ENCODE measurements at places on chromosomes 5 and 9.
A peak's percentile ranks its signal among the peaks of the same experiment; 100 is the strongest.

DNA sequence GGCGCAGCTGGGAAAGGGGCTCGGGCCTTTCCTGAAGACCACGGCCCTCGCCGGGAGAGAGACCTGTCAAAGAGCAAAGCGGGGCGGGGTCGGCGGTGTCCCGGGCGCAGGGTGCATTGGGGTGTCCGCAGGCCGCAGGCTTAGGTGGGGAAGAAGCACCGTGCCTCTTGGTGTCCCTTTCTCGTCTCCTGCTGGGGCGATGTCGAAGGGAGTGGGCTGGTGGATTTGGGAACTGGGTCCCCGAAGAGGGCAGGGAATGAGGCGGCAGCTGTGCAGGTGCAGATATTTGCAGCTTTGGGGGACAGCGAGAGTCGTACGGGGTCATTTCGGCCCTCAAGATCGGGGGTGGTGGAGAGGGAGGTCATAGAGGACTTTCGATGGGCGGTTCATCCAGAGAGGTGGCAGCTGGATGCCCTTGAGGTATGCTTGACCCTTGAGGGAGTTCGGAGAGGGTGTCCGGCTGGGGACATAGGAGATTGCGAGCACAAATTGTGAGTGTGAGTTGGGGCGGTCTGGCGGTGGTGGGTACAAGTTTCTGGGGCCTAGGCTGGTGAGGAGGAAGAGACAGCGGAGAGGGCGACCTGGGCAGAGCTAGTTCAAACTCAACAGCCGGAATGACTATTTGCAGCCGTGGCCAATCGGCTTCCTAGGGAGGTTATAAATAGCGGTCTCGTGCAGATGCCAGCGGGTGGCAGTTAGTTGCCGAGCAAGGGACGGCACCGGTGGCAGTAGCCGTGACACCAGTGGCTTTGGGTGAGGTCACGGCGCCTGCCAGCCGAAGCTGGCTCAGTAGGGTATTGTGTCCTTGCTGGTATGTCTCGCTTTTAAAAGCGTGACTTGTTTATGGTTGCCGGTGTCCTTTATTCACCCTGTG, 601 bp downstream of the NNT start:
- DNase-seq = peak; percentile 52

DNA sequence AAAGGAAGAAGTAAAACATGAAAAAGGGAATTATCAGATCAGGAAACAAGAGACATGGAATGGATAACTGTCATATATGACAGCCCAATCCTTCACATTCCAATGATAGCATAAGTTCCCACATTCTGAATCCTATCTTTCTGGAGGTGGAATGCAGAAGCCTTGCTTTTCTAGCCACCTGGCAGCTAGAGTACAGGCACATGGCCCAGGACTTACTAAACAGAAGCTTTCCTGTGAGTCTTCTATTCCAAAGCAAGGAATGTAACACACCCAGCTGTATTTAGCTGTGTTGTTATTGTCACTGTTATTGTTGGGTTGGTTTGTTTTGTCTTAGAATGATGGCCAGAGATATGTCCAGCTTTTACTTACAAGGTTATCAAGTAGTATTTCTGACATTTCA, 780.5 kb upstream of the ZNF608 start:
- DNase-seq = no peak

DNA sequence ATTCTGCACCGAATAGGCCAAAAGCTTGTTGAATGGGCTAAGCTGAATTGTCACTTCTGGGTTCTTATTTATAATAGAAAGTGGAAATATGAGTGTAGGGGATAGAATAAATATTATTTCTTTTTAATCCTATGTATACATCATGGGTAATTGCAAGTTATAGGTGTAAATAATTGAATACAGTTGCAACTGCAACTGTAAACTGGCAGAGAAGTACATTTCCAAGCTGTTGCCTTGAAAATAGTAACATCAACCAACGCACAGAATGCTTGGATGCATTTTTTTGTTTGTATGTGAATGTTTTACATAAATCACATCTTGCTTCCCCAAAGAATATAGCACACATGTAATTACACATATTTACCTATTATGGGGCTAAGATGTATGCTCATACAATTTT, 234.1 kb downstream of the NNT start:
- no peak for DNase-seq

DNA sequence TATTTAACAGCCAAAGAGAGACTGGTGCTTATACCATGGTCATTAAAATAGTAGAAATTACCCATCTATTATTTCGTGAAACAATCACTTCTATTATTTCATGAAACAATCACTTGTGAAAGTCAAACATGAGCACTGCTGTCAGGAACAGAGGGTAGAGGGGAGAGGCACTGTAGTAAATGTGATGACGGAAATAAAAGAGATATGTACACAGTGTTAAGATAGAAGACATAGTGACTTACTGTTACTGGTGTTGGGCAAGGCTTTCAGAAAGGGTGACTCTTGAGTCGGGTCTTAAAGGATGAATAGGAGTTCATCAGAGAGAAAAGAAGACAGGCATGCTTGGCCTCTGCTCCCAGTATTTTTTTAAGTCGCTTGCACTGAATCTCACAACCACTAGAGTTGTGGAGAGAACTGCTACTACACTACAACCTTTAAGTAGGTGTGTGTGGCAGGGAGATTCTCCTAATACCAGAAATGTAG, 162.6 kb upstream of the GNA14 start:
- DNase-seq = no peak

GRCh38 chr5:5140479-5141338, 579 bp downstream of the ADAMTS16 start:
- no peak for DNase-seq

- peak; percentile 41 for DNase-seq
Observed at GRCh38 chr5:77379558-77380061, 112.5 kb downstream of the WDR41 start.

GRCh38 chr9:119736491-119737454, 367.5 kb upstream of the BRINP1 start:
- no peak for DNase-seq

- DNase-seq = no peak
Observed at GRCh38 chr9:131856105-131856504, 116.2 kb upstream of the RAPGEF1 start.

- no peak for DNase-seq
Observed at GRCh38 chr9:131622523-131622922, 77.2 kb downstream of the PRRT1B start.

DNA sequence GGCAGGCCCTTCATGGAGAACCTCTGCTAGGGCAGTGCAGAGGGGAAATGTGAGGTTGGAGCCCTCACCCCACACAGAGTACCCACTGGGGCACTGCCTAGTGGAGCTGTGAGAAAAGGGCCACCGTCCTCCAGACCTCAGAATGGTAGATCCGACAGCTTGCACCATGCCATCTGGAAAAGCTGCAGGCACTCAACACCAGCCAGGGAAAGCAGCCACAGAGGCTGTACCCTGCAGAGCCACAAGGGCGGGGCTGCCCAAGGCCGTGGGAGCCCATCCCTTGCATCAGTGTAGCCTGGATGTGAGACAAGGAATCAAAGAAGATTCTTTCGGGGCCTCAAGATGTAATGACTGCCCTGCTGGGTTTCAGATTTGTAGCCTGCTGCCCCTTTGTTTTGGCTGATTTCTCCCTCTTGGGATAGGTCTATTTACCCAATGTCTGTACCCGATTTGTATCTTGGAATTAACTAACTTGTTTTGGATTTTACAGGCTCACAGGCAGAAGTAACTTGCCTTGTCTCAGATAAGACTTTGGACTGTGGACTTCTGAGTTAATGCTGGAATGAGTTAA, 16.6 kb upstream of the ZDHHC11 start:
- DNase-seq = no peak

DNA sequence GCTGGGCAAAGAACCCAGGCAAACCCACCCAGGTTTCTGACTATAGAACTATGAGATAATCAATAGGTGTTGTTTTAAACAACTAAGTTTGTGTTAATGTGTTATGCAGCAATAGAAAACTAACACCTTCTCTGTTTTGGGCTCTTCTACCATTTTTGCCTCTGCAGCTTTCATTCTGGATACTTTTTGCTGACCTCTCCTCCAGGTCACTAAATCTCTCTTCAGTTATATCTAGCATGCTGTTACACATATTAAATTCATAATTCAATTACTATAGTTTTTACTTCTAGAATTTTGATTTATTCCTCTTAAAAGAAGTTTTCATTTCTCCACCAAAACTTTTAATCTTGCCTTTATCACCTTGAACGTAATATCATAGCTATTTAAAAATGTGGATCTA, 17.2 kb downstream of the MAPK9 start:
- no peak for DNase-seq

GRCh38 chr5:80234116-80234948, 21.5 kb downstream of the SERINC5 start:
- DNase-seq = no peak

DNA sequence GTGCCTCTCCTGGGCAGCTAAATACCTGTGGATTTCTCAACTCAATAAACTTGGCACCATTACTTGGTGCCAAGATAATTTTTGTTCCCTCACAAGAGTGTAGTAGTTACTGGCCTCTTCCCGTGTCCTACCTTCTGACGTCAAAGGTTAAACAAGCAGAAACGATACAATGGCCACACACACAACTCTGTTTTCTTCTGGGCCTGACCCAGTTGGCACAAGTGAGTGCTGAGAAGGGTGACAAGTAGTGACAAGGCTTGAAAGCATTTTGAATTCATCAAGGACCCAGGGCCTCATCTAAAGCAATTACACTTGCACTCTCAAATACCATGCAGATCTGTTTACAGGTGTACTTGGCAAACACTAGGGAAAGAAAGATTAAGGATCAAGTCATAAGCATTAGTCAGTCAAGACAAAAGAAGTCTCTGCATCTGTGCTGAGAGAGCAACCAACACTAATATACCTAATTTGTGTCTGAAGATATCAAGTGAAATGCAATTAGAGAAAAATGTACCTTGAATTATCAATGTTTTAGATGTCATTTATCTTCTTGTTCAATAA, 30.8 kb downstream of the RASEF start:
- DNase-seq = no peak

DNA sequence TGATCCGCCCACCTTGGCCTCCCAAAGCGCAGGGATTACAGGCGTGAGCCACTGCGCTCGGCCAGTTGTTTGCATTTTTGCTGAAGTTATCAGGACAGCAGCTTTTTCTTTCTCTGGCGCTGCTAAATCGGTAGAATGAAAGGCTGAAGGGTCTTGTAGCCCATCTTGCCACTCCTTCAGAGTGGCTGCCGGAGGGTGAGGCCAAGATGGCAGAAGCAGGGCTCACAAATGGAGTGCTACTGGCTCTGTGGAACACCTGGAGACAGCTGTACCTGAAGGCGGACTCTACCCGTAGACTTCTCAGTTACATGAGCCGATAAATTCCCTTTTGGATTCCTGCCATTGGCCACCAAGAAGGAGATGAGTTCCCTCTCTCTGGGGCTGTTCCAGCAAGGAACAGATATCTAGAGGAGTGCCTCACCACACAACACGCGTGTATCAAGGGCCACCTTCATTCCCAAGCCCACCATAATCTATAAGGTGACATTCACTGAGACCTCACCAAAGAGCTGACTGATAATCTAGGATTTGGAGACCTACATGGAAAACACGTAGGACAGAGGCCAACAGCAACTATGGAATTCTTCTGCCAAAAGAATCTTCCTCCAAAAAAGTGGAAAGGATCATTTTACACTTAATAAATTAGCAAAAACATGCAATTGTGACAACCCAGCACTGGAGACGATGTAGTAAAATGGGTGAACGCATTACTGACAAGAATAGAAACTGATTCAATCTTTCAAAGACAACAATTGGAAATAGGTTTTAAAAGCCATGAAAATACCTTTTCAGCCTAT, 21.8 kb downstream of the STK10 start:
- DNase-seq = no peak

DNA sequence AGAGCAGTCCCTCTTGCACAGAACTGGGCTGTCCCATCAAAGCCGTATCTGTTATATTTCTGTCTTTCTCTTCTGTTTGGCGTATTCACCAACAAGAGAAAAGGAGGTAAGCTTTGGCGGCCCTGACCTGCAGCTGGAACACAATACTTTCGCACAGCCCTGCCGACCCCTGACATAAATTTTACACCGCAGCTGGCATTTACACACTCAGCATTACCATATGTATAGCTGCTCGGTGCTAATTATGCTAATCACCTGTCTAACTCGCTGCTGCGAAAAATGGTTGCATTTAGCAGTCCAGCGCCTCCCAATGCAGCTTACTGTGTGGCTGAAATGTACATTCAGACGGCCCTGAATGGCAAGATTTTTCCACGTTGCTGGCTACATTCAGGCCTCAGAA, 20.8 kb downstream of the PTCH1 start:
- DNase-seq = no peak

DNA sequence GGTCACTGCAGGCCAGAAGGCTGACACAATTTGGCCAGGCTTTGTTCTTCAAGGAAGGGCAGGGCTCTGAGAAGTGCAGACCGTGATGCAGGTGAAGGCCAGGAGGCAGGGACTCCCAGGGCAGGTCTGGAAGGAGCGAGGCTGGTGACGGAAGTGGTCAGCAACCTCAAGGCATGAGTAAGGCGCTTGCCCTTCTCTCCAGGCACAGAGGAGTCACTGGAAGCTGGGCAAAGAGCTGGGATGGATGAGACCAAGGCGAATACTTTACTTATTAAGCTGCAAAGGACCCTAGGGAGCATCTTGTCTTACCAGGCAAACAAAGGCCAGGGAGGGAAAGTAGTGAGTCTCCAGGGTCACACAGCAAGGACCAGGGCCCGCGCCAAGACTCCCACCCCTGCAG, 18.6 kb downstream of the IRF1 start:
- DNase-seq = no peak

GRCh38 chr9:135693265-135693664, 6.0 kb downstream of the SOHLH1 start:
- no peak for DNase-seq

Data from activated CD4-positive, alpha-beta T cell treated with anti-CD3 and anti-CD28 coated beads for 24 hours (primary cell).